ENCODE measurements at places on chromosomes 3 and 15.

DNA sequence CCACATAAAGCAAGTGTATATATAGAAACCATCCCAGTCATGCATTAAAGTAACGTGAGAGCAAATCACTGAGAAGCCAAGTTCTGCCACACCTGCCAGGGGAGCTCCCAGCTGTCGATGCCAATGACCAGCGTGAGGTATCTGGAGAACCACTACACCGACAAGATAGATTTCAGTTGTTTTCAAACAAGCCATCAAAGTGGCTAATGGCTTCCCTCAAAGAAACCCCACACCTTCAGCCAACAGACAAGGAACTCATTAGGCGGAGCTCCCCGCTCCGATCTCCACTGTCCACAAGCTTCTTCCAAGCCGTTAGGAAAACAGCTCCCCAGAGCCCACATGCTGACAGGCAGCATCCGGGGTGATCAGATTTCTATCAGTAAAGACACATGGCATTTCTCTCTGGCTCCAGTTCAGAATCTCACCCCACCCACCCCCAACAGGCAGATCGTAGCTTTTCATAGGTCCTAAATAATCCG, 54.2 kb upstream of the SPATA12 start:
- no peak for DNase-seq

GRCh38 chr15:67103432-67103831, 38.0 kb downstream of the SMAD3 start:
- no peak for DNase-seq

GRCh38 chr15:49876401-49877038, 242.5 kb downstream of the ATP8B4 start:
- no peak for DNase-seq

GRCh38 chr3:49805367-49805782, 2.3 kb downstream of the INKA1 start:
- DNase-seq = no peak

- DNase-seq = no peak
These were observed 343.9 kb upstream of the TPM1 start for GRCh38 chr15:62698646-62699045.

- DNase-seq = no peak
These were observed 461 bp downstream of the SECISBP2L start for GRCh38 chr15:49045751-49046219.

- DNase-seq = no peak
These were observed 60.1 kb upstream of the DAZL start for GRCh38 chr3:16665282-16665741.

- DNase-seq = no peak
These were observed 252.0 kb downstream of the CACNA2D3 start for GRCh38 chr3:54374214-54374852.

GRCh38 chr3:3127432-3128010, 781 bp downstream of the TRNT1 start:
- DNase-seq = peak; percentile 5

- DNase-seq = no peak
These were observed 153.7 kb upstream of the HES1 start for GRCh38 chr3:193982258-193982659.

DNA sequence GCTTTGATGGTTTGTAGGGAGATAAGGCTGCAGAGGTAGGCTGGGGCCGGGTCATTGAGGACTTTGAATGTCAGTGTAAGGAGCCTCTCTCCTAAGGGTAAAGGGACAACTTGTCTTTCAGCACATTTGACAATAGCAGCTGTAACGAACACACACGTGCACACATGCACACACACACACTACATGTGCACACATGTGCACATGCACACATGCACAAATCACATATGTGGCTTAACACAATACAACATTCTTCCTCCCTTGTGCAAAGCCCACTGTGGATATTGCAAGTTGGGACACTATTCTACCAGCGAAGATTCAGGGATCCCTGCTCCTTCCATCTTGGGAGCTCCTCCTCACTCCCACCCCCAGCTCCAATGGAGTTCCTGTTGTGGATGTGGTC, 1.1 kb upstream of the CFAP100 start:
- DNase-seq = no peak

DNA sequence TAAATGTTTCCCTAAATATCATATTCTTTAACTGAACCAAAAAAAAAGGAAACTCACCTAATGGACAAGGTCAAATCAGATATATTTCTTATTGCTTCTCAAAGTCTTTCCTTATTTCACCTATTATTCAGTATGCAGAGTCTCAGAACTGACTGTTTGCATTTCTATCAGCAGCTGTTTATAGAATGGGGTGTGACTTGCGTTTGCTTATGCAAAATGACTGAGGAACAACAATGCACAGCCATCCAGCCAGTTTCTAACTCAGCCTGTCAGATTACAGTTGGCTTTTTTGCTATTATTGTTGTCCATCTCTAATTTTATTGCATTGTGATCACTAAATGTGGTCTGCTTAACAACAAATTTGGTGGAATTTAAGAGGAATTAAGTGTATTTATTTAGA, 40.7 kb downstream of the RAB27A start:
- no peak for DNase-seq

GRCh38 chr3:63192248-63192647, 85.9 kb upstream of the SYNPR start:
- DNase-seq = no peak

DNA sequence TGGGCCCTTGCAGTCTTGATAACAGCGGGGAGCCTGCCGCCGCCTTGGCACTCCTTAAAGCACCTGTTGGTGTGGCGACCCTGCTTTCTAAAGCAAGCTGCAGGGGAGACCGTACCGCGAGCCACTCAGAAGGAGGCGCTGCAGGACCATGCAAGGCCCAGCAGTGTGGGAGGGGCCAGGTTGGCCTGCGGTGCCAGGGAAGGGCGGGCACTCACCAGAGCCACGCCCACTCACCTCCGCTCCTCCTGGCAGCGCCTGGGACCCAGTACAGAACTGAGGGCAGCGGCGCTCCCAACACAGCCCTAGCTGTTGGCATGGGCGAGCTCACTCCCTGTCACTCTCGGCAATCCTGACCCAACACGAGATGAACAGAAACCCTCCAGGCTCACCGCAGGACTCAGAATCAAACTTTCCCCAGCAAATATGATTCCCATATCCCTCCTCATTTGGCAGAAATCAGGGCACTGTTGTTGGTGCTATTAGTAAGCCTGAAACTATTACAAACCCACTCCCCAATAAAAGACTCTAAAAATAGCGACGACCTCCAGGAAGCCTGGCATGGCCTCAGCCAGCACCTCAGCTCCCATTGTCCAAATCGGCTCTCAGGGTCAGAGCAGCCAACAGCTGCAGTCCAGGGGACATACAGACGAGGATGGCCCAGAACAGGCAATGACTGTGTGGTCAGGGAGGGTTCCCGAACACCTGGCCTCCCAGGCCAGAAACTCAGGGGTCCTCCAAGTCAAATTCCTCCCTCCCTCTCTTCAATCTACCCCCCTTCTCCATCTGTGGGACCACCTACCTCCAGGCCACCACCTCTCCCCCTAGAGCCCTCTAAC, 77.2 kb downstream of the TBC1D2B start:
- DNase-seq = peak; percentile 60

GRCh38 chr15:71588746-71589145, 221.6 kb upstream of the NR2E3 start:
- no peak for DNase-seq

- DNase-seq = no peak
These were observed 393.3 kb downstream of the CACNA2D3 start for GRCh38 chr3:54515441-54516213.

DNA sequence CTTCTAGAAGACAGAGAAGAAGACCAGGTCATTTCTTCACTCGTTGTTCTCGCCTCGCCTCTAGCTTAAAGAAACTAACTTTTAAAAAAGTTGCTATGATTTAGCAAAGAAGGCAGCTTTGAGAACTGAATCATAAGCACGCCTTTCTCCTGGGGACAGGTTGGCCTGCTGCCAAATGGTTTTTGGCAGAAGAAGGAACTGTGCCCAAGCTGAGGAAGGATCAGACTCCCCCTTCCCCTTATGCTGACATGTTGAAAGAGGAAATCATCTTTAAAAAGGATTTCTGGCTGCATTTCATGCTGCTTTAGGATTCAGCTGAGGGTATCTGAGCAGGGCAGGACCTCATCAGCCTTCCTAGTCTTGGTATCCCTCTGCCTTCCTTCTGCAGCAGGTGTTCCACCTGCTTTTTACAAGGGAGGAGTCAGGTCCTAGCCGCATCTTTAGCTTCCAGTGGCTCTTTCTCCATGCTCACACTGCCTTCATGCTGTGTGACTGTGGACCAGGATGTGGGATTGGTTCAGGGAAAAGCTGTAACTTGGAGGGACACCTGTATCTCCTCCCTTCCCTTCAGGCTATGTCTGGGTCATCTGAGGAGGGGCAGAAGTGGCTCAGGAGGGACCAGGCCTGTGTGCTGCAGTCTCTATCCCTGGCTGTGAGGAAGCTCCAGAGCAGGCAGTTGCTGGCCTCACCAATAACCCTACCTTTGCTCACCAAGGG, 34.1 kb upstream of the HACD2 start:
- DNase-seq = no peak

- peak; percentile 29 for DNase-seq
These were observed 296.8 kb downstream of the RORA start for GRCh38 chr15:60932051-60932915.

GRCh38 chr3:33537133-33537532, 96.9 kb upstream of the UBP1 start:
- no peak for DNase-seq

- no peak for DNase-seq
These were observed 2.3 kb downstream of the C3orf70 start for GRCh38 chr3:185150561-185150960.

GRCh38 chr15:28975766-28976179, 90.0 kb downstream of the APBA2 start:
- peak; percentile 44 for DNase-seq

GRCh38 chr15:68145706-68146105, 59.4 kb downstream of the CALML4 start:
- DNase-seq = no peak

DNA sequence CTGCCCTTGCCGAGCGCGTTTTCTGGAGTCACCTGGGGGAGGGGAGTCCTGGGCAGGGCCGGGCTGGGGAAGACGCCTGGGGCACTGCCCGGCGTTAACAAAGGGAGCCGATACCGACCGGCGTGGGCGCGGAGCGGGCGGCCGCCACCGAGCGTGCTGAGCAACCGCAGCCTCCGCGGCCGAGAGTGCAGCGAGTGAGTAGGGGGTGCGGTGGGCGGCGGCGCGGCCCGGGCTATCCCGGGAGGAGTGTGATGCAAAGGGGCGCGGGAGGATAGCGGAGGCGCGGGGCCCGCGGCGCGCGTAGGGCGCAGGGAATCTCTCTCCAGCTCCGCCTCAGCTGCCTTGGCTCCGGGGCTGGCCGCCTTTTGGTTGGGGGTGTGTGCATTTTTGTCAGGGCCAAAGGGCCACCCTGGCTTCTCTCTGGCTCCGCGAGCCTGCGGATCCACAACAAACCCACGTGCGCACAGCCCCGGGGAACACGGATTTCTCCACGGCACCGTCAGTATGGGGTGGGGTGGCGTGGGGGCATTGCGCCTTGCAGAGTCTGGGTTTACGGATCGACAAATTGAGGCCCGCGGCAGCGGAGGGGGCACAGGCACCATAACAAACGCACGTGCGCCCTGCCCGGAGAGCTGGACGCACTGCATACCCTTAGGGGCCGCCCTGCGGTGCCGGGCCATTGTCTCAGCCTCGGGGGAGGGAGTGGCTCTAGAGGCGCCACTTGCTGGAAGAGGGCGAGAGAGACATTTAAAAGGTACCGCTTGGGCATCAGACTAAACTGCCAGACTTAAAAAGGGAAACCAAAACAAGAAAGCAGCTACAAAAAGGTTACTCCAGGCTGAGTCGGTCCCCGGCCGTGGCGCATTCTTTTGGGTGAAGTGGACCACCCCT, 560 bp downstream of the ST6GAL1 start:
- DNase-seq = peak; percentile 37

DNA sequence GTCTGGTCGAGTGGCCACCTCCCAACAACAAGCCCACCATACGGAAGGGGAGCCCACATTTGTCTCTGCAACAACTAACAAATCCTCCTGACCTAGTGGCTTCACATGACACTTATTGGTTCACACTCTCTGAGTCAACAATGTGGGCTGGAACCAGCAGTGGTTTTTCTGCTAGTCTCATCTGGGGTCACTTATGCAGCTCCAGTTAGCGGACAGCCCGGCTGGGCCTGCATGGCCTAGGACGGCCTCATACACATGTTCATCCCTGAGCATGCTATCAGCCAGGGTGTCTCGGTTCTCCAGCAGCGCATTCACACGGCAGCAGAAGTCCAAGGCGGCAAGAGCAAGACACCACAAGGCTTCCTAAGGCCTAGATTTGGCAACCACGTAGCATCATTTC, 281.7 kb downstream of the XXYLT1 start:
- DNase-seq = no peak

GRCh38 chr15:85024509-85025336, 43.1 kb downstream of the PDE8A start:
- no peak for DNase-seq

- no peak for DNase-seq
These were observed 75.7 kb downstream of the CD200R1L start for GRCh38 chr3:112770951-112771350.

- no peak for DNase-seq
These were observed 33.1 kb downstream of the KLF13 start for GRCh38 chr15:31359702-31360111.

DNA sequence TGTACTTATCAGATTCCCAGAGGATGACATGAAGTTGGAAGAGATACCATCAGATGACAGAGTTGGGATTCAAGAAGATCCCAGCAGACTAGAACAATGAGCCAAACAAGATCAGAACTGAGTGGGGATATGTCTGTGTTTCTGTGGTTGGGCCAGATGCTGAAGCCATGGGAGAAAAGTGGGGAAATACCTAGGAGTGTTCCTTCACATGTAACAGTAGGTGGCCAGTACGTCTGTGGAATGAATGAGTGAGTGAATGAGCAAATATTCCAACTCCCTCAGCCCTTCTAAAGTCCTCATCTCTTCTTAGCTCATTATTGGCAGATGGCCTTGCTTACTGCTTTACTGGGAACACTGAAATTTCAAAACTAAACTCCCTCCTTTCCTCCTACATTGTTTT, 32.2 kb upstream of the GREM1 start:
- no peak for DNase-seq

DNA sequence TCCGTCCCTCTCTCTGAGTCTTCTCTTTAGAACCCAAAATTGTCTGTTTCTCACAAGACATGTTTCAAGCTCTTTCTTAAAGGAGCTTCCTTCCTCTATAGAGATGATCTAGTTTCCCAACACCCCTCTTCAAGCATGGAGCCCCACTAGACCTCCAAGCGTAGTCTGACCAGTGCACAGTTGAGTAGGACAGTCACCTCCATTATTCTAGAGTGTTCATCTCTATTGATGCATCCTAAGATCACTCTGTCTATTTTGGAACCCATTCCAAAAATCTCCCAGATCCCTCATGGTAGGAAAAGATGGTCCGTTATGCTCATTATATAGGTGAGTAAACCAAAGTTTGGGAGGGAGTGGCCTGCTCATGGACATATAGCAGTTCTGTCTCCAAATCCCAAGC, 4.1 kb upstream of the CAV3 start:
- no peak for DNase-seq

GRCh38 chr3:186680869-186681268, 15.1 kb downstream of the HRG start:
- DNase-seq = no peak

- DNase-seq = no peak
These were observed 41.2 kb downstream of the LIPC start for GRCh38 chr15:58472821-58473581.

Measured in stimulated activated CD4-positive, alpha-beta T cell treated with anti-CD3 and anti-CD28 coated beads, TNF-alpha, amount 100 ng/mL, for 1 hour (primary cell).